ENCODE measurements at places on chromosomes 5 and 9. TPM values are rescaled to one million over a fixed set of nuclear protein-coding genes. Genes with fewer than 3 reads are reported as not detected.

The PCDHGA11 gene
- total RNA-seq, result 8.3 TPM

The SARDH gene
- 2.4 TPM for total RNA-seq

The CDH6 gene
- 17.0 TPM for total RNA-seq

The PCDHB9 gene
- 9.9 TPM for total RNA-seq

All from dorsolateral prefrontal cortex (tissue), 122 donors.